T-helper 1 cell (primary cell): ENCODE measurements at places on chromosomes 12 and 14.

GRCh38 chr14:69059658-69060623 lies 80.8 kb upstream of the ACTN1 start:
- no peak for DNase-seq

GRCh38 chr14:52706724-52707706 lies at the start of gene PSMC6:
Gene PSMC6 (plus strand): TSS chr14:52707200. CDS start chr14:52707220, 20 bp downstream.
- peak; percentile 93 for DNase-seq

- no peak for DNase-seq
Measured at GRCh38 chr12:132071040-132071810, 72.9 kb downstream of the DDX51 start.

DNA sequence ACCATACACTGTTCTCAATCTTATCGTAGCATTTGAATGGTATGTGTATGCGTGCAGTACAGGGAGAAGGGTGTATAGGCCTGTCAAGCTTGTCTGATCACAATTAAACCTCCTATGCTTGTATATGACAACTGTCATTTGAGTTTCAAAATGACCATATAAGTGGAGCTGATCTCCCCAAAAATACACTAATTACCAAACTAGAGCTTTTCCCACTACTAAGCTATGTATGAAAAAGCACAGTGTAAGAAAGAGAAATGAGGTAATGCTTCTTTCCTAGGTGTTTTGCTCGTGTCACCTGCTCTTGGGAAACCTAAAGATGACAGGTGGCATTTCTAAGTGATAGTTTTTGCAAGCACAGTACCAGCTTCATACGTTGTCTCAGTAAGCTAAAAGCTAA lies 1.1 kb upstream of the STK38L start:
- no peak for DNase-seq

DNA sequence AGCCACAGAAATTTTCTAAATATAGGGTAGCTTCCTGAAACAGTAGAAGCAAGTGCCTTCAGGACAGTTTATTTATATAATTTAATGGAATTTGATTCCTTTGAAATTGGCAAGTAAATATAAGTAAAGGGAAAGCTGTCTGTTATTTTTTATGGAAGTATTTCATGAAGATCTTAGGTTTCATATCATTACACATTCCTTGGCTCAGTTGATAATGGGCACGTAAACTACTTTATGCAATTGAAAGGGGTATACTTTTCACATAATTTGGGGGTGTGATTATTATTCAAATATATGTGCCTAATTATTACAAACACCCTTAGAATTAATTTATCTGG lies 71.1 kb upstream of the RAP1B start:
- no peak for DNase-seq

DNA sequence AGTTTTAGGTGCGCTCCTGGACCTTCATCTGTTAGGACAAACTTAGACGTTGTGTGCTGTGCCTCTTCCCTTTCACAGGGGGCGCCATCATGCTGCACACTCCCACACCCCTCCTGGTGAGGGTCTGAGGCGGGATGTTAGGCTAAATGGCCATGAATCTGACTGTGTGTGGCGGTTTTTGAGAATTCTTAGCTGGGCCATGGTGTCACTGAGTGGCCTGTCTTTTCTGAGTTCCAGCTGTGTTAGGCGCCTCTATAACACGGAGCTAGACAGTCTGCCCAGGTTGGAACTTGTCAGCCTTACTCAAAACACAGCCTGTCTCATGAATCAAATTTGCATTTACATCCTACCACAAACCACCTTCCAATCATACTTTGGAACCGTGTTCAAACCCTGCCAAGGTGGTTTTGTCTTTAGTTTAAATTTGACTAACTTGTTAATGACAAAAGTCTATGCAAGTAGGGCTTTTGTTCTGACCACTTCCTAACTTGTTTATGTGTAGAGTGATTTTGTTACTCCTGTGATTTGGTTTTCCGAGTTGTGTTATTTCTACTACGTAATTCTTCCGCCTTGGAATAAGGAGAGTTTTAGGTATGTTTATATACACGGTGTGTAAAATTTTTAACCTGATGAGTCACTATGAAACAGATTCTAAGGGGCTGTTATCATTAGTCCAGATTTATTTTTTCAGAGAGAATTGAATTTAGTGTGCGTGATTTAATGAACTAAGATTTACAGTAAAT lies 19.6 kb downstream of the ACVR1B start:
- DNase-seq, result peak; percentile 91
